H1 (cell line): ENCODE measurements at places on chromosomes 7 and 10.
A peak's percentile ranks its signal among the peaks of the same experiment; 100 is the strongest.

DNA sequence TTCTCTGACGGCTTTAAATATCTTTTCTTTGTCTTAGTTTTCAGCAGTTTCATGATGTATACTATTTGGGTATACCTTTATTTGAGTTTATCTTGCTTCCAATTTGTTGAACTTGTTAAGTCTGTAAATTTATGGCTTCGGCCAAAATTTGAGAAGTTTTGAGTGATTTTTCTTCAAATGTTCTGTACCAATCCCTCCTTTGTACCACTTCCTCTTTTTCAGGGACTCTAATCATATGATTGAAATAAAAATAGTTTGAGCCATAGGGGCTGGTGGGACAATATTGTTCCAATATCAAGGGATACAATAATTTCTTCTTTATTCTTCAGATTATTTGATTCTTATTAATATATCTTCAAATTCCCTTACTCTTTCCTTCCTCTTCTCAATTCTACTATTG, 43.1 kb upstream of the CTTNBP2 start:
- no peak for DNase-seq

GRCh38 chr10:128210215-128211063, 84.2 kb upstream of the MKI67 start:
- DNase-seq = peak; percentile 88

GRCh38 chr10:71596127-71596526, 123.5 kb downstream of the C10orf105 start:
- DNase-seq = no peak

DNA sequence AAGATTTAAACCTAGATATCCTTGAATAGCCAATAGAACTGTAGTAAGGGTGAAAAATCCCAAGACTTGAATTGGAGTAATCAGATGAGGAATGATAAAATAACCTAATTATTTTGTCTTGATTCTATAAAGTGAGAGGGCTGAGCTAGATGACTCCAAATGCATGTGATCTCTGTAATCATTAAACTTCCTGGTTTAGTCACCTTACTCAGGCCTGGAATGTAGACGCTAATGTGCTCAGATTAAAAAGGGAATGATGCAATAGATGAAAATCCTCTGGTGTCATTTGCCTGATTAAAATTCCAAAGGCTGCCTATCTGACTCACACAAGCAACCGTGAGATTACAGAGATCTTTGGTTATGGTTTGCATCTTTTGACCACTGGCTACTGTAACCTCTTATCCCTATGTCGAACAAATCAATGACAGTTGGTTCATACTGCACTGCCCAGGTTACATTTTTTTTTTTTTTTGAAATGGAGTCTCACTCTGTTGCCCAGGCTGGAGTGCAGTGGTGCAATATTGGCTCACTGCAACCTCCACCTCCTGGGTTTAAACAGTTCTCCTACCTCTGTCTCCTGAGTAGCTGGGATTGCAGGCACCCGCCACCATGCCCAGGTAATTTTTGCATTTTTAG, 2.9 kb upstream of the HKDC1 start:
- DNase-seq = no peak
